ENCODE measurements at places on chromosomes 13 and 19.

- DNase-seq = no peak
Observed at GRCh38 chr13:67645874-67646467, 415.8 kb upstream of the PCDH9 start.

GRCh38 chr13:75705395-75705794 is 69.3 kb downstream of the LMO7 start:
- no peak for DNase-seq

GRCh38 chr13:21402586-21403307 is 56.4 kb downstream of the ZDHHC20 start:
- DNase-seq = no peak

GRCh38 chr19:13484166-13484565 is 22.1 kb downstream of the CACNA1A start:
- no peak for DNase-seq

- no peak for DNase-seq
Observed at GRCh38 chr13:111623208-111623607, 302.8 kb downstream of the TEX29 start.

DNA sequence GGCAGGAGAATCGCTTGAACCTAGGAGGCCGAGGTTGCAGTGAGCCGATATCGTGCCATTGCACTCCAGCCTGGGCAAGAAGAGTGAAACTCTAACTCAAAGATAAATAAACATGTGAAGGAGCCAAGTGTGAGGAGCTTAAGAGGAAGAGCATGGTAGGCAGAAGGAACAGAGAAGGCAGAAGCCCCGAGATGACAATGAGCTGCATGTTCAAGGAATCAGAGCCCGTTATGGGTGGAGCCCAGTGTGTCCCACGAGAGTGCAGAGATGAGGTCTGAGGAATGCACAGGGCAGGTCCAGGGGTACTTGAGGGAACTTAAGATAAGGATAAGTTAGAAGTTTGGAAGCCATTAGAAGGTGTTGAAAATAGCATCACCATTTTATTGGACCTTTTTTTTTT is 716 bp downstream of the FPR2 start:
- no peak for DNase-seq

DNA sequence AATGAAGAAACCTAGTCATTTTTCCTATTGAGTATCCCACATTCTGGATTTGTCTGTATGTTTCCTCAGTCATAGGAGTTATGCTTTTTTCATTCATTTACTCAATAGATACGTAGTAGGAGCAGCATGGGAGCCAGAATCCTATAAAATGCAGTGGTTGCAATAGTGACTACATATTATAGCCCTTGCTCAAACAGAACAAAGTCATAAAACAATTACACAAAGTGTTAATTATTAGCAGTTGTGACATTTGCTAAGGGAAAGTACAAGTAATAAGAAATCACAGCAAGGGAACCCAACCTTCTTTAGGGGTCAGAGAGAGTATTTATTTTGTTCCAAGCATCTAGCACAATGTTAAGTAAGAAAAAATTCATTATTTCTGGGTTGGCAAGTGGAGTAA is 27.7 kb upstream of the POU4F1 start:
- DNase-seq = no peak

DNA sequence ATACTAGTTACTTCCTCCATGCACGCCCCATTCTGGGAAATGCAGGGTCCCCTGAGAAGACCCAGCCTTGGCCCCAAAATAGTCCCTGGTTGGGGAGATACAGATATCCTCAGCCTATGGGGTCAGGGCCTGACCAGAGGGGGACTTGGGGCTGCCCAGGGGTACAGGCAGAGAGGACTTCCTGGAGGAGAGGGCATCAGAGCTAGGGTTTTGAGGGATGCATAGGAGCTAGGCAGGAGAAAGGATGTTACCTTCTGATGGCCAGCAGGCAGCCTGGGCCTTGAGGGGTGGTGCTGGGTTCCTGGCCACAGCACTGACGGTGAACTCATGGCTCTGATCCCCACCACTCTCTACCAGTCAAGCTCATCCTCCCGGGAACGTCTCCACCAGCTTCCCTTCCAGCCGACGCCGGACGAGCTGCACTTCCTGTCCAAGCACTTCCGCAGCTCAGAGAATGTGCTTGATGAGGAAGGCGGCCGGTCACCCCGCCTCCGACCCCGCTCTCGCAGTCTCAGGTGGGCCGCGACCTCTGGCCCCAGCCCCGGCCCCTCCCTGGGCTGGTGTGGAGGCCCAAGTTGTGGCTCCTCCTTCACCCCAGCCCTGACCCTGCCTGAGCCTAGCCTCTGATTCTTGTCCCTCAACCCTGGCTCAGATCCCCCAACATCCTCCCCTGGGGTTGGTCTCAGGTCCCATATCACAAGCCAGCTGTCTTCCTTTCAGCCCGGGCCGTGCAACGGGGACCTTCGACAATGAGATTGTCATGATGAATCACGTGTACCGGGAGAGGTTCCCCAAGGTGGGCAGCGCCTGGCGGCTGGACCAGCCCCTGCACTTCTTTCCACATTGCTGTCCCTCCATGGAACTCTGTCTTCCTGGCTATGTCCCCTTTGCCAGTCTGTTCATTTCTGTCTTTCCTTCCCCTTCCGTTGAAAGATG is 25.6 kb downstream of the MAST3 start:
- DNase-seq = no peak

DNA sequence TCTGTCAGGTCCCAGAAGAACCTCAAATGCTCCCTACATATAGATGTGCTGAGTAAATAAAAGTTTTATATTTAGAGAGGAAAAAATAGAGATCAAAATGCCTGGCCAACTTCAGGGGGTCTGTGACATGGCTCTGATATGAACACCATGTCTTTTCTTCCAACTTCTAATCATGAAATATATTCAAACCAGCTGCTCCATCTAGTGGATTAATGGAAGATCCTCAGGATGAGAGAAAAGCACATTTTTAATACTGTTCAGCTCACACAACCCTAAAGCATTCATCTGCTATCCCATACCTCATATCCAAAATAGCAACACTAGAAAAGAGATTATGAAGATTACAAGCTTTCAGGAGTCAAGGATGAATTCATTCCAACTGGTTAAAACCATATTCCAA is 56.0 kb upstream of the DOCK9 start:
- peak; percentile 36 for DNase-seq

DNA sequence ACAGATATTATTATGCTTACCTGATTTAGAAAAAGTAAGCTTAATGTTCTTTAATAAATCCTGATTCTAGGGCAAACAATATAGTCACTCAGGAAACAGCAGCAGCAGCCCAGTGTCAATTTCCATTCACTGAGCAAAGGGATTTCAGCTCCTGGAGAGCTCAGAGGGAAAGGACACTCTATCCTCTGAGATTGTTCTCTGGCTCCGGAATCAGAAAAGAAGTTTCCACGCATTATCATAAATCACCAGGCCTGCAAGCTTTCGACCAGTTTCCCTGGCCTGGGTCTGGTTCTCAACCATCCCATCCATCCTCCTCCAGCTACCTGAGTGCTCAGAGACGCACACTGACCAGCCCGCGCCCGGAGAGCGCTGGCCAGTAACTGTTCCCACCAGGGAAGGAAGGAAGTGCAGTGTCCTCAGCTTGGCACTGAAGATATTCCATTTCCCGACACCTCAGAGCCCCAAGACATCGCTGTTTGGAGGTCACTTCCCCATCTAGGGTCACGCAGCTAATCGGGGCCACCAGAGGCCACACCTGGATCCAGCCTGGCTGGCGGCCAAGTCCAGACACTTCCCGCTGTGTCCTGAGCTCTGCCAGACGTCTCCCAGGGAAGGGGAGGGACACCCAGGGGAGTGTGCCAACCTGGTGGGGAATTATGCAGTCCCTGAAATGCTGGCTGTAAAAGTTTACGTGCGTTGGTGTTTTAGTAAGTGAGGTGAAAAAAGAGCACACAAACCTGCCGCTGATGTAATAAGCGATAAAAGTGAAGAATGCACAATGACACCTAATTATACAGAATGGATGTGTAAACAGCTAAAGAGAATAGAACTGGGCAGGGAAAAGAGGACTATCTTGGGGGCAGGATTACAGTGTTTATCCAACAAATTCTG is 29.1 kb downstream of the EPS15L1 start:
- no peak for DNase-seq

- DNase-seq = no peak
Observed at GRCh38 chr13:71359641-71360040, 507.4 kb downstream of the DACH1 start.

- DNase-seq = no peak
Observed at GRCh38 chr19:48872884-48873475, 759 bp downstream of the PPP1R15A start.

Measured in NCI-H524 treated with DMSO at 0.1 percent for 48 hours (cell line).